PC-9 (cell line): ENCODE measurements at places on chromosomes 7 and 10.
A peak's percentile ranks its signal among the peaks of the same experiment; 100 is the strongest.

GRCh38 chr10:75231672-75232581 is 3.8 kb downstream of the COMTD1 start:
- DNase-seq, result no peak

DNA sequence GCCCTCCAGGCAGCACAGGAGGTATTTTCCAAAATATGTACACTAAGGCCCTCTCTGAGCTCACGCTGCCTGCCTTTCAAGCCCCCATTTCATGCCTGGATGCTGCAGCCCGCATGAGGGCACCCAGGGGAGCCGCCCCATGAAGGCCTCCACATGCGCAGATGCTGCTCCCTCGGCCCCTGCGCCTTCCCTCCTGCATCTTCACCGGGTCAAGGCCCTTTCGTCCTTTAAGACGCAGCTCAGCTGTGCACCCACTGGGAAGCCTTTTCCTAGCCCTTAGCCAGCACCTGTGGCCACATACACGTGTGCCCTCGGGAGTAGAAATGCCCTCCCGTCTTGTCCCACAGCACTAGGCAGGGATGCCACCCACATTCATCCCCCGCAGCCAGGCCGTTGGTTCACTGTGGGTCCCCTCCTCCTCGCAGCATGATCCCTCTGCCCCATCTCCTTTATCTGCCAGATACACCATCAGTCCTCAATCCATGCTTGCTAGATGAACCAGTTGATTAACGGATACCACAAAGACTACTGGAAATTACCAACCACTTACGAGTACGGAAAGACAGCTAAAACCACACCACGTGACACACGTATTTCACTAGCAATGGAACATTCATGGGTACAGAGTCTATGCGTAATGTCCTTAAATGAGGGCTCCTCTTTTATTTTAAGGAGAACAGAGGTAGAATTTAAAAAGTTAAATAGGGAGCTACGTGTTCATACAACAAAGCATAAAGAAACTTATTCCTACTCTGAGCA is 278.0 kb downstream of the TNS3 start:
- DNase-seq, result no peak

- DNase-seq, result peak; percentile 57
Observed at GRCh38 chr10:79487296-79488194, 24.8 kb upstream of the EIF5AL1 start.

GRCh38 chr10:106479636-106480035 is 684.9 kb downstream of the SORCS1 start:
- no peak for DNase-seq

DNA sequence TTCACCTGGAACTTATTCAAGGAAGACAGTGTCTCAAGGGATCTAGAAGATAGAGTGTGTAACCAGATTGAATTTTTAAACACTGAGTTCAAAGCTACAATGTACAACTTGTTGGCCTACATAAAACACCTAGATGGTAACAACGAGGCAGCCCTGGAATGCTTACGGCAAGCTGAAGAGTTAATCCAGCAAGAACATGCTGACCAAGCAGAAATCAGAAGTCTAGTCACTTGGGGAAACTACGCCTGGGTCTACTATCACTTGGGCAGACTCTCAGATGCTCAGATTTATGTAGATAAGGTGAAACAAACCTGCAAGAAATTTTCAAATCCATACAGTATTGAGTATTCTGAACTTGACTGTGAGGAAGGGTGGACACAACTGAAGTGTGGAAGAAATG is 10.9 kb downstream of the IFIT3 start:
- DNase-seq, result no peak

- peak; percentile 54 for DNase-seq
Observed at GRCh38 chr10:71396711-71397295, at the start of gene CDH23. Gene CDH23, plus strand, starts transcription at chr10:71396920. Its CDS starts 42,912 bp downstream, at chr10:71439832.

DNA sequence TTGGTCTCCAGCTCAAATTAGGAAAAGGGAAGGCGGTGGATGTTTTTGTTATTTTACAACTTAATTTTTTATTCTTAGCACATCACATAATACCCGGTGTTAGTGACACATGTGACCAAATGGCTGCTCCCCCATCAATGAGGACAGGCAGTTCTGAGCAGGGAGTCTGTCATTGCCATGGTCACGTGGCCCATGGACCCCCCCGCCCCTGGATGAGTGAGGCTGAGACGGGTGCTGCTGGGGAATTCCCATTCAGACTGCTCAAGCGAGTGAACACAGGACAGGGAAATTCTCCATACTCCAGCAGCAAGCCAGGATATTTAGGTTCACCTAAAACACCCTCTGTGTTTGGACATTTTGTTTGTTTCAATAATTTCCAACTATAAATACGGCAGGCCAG is 34.7 kb upstream of the SLC35B4 start:
- DNase-seq, result no peak

GRCh38 chr7:27166531-27167505 is 1.5 kb upstream of the HOXA9 start:
- no peak for DNase-seq

GRCh38 chr10:104351061-104351702 is 2.5 kb upstream of the CFAP58 start:
- DNase-seq, result no peak

- no peak for DNase-seq
Observed at GRCh38 chr10:132910186-132910880, 32.0 kb downstream of the CFAP46 start.

DNA sequence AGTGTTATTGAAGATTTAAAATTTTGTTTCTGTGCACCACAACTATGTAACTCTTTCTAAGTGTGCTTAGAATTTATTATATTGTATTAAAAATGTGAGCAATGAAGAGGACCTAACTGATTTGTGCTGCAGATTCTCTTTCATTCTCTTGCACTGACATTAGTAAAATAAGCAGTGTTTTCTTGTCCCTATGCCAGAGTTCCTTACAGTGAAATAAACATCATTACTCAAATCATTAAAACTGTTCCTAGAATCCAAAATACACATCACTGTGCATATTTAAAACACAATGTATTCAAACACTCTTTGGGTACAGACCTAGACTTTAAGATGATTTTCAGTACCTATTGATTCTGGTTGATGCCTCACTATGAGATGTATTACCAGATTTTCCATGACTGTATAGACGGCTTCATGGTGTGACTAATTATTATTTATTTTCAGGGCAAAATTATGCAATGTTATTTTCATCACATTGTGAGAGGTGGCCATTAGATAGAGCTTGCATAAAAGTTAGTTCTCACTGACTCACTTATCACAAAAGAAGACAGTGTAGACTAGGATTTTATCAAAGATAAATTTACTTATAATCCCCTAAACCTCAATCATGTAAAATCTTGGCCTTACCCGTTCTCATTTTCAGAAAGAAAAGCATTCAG is 93.4 kb downstream of the PTPRZ1 start:
- no peak for DNase-seq

GRCh38 chr10:22620140-22620857 is 94.1 kb downstream of the PIP4K2A start:
- peak; percentile 62 for DNase-seq

DNA sequence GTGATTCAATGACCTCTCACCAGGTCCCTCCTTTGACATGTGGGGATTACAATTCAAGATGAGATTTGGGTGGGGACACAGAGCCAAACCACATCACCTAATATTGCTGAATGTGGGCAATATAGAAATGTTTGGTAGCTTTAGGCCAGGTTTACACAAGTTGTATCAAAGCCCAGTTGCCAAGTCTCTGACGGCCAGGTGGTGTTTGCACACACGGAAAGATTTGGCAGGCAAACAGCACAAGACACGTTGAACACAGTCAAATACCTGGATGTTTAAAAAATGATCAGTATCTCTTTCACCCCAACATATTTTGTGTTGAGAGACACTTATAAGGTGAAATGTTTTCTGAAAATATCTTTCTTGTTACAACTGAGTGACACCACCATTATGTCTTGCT is 294.4 kb upstream of the MKI67 start:
- DNase-seq, result no peak

- DNase-seq, result peak; percentile 30
Observed at GRCh38 chr10:110774069-110775019, 97.4 kb upstream of the PDCD4 start.

GRCh38 chr10:60856405-60856804 is 78.1 kb downstream of the CDK1 start:
- DNase-seq, result no peak

- DNase-seq, result no peak
Observed at GRCh38 chr7:149156898-149157297, 9.6 kb downstream of the ZNF398 start.

GRCh38 chr7:2819954-2820397 is 24.1 kb downstream of the GNA12 start:
- no peak for DNase-seq

- peak; percentile 21 for DNase-seq
Observed at GRCh38 chr10:78544423-78545090, 510.9 kb downstream of the RPS24 start.

DNA sequence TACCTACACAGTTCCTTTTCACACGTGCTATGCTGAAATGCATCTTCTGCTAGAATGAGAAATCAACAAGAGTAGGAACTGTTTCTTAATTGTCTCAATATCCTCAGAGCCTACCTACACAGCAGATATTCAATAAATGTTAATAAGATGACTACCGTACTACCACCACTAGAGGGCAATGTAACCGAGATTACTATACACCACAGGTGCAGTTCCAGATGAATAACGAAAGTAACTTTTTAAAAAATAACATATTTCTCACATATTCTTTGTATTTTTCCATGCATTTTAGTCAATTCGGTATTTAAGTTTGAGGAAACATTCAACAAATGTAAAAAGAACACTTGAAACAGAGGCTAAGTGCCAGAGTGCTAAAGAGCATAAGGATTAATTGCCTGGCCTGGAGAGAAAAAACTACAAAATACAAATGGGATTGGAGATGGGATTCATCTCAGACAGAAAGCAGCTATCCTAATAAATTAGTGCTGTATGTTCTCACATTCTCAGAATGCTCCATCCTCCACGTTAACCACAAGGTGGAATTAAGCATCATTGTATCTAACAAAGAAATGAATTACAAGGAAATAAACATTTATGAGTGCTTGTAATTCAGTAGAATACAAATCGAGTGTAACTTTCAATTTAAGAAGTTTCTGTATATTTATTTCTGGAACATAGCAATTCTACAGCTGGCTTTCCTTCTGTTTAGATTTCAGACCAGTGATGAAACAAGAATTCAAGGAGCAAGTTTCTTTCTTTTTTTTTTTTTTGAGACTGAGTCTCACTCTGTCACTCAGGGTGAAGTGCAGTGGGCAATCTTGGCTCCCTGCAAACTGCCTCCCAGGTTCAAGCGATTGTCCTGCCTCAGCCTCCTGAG is 20.3 kb upstream of the HECTD2 start:
- DNase-seq, result no peak

DNA sequence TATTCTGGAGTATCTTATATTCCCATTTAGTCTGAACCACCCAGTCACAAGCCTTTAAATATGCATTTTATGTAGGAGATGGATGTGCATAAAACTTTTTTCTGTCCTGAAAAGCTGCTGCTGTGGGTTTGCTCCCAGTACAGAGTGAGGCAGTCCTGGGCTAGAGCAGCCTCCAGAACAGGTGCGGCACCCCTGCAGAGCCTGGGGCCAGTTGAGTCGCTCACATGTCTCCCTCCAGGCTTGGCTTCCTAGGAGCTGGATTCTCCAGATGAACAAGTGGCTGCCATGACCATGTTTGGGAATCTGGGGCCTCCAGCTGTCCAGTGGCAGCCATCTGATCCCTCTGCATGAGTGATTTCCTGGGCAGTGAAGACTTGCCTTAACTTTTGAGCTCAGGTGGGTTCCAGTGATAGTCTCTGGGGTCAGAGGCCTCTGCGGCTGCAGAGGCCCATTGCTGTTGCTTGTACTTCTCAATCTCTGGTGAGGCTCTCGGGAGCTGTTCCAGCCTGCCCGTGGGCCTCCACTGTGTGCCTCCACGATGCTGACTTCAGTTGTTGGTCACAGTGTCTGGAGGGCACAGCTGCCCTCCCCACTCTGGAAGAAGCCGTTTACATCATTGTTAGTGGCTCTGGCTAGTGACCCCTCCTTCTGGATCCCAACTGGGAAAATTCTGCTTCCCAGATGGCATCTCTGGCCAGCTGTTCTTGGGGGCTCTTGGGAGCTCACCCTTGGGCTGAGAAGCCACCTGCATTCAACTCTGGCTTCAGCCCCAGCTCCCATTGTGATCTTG is 120.4 kb downstream of the EMX2 start:
- no peak for DNase-seq

- no peak for DNase-seq
Observed at GRCh38 chr10:83680470-83680891, 458.8 kb upstream of the GHITM start.

DNA sequence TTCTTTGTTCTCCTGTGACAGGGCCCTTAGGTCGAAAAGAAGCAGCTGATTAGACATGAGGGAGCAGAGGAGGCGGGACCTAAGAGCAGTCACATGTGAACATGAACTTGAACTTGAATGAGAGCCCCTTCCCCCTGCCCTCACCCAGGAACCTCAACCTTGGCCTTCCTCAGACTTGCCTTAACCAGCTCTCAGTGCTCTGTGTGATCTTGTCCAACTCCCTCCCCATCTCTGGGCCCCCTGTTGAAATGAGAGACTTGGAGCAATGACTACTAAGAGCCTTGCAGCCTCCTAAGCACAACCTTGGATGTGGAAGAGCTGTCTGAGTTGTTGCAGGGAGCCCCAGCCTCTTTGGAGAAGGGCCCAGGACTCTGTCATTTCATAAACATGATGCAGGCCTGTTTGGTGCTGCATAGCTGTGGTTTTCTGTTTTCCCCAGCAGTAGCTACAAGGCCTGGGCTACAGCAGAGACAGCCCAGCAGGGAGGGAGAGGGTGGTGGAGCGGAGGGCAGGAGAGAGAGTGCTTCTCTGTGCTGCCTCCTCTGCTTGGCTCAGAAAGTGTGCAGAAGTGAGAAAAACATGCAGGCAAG is 123.9 kb upstream of the ZMIZ1 start:
- DNase-seq, result peak; percentile 59
